ENCODE measurements at places on chromosomes 4 and X.

- no peak for DNase-seq
Observed at GRCh38 chrX:134683351-134684005, 25.2 kb upstream of the PLAC1 start.

DNA sequence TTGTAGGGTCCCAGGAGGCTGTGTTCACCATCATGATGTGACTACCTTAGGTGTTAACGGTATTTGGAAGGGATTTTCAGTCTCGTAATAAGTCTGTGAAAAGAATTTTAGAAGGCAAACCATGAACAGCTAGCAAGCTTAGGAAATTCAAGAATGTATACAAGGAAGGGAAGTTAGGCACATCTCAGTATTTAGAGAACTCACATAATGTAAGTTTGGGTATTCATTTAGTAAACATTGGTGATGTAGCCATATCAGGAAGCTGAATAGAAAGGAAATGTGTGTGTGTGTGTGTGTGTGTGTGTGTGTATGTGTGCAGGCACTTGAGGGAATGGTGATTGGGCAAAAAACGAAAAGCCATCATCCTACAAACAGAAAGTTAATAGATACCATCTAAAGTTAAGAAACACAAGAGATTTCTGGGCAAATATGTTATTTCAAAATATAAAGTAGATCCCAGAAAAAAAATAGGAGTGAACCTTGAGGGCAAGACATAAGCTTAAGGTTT lies 34.7 kb upstream of the PRKX start:
- DNase-seq, result peak; percentile 19

GRCh38 chrX:70455366-70456202 lies 10.9 kb downstream of the DLG3 start:
- DNase-seq, result no peak

- DNase-seq, result no peak
Observed at GRCh38 chr4:13292372-13292771, 191.8 kb downstream of the RAB28 start.

DNA sequence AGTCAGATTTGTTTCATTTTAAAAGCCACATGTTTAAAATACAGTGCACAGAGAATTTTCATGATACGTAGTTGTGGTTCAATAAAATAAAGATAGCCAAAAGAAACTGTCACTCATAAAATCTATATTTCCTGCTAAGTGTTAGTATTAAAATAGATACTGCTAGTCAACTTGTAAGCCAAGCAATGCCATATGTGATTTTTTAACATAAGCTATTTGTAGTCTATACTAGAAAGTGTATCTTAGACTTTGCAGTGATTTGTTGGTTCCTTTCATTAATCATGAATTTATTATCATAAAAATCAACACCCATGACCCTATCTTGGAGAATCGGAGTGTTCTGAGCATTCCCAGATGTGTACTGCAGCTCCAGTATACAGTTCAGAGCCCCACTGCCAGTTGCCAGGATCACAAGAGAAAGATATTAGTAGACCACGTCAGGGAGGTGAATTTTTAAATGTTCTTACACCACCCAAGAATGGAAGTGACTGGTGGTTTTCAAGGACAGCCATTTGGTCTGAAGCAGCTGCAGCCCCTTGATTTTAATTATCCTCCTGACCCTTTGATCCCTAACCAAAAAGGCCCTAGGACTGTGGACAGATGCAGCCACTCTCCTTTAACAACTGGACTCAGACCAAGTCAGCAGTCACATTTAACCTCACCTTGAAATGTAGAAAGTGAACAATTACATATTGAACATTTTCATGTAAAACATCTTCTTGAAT lies 163.1 kb downstream of the PALLD start:
- no peak for DNase-seq

- no peak for DNase-seq
Observed at GRCh38 chrX:29471829-29472228, 743.5 kb upstream of the MAGEB2 start.

DNA sequence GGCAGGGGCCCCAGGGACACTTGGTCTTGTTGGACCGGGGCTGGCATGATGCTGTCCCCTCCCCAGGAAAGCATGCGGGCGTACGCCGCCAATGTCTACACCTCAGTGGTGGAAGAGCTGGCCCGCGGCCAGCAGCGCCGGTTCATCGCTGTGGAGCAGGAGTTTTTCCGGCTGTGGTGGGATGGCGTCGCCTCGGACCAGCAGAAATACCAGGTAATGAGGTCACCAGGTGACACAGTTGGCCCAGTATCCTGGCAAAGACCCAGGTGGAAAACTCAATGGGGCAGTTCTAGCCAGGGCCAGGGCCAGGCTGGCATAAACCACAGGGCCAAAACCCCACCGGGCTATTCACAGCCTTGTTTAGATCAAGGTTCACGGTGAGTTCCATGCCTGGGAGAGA lies 1.5 kb downstream of the MAN2B2 start:
- no peak for DNase-seq

All from central memory CD4-positive, alpha-beta T cell (primary cell).